Activated CD4-positive, alpha-beta T cell treated with anti-CD3 and anti-CD28 coated beads for 36 hours (primary cell): ENCODE measurements at places on chromosomes 12 and 14.

DNA sequence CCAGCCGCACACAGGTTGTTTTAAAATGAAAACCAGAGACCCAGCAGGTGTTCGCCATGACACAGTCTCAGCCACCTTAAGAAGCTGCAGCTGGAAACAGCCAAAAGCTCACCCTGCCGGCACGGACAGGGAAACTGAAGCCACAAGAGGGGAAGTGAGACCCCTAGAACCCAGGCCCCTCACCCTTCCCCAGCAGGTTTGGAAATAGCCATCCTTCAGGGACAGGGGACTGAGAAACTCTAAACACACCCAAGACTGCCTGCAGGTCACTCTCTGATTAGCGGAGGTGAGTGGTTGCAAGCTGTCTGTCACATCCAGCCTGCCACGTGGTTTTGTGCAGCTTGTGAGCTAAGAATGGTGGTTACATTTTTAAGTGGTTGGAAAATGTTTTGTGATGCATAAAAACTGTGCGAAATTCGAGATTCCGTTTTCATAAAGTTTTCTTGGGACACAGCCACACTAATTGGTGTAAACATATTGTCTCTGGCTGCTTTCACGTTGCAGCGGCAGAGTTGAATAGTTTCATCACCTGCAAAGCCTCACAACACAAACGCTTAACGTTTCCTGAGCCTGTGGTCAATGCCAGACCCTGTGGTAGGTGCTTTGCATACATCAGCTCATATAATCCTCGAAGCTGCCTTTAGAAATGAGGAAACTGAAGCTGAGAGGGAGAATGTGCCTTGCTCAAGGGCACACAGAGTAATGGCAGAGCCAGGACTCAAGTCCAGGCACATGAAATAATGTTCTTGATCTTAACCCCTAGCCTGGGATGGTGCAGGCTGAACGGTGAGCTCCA lies 1.7 kb upstream of the SELPLG start:
- peak; percentile 74 for DNase-seq

DNA sequence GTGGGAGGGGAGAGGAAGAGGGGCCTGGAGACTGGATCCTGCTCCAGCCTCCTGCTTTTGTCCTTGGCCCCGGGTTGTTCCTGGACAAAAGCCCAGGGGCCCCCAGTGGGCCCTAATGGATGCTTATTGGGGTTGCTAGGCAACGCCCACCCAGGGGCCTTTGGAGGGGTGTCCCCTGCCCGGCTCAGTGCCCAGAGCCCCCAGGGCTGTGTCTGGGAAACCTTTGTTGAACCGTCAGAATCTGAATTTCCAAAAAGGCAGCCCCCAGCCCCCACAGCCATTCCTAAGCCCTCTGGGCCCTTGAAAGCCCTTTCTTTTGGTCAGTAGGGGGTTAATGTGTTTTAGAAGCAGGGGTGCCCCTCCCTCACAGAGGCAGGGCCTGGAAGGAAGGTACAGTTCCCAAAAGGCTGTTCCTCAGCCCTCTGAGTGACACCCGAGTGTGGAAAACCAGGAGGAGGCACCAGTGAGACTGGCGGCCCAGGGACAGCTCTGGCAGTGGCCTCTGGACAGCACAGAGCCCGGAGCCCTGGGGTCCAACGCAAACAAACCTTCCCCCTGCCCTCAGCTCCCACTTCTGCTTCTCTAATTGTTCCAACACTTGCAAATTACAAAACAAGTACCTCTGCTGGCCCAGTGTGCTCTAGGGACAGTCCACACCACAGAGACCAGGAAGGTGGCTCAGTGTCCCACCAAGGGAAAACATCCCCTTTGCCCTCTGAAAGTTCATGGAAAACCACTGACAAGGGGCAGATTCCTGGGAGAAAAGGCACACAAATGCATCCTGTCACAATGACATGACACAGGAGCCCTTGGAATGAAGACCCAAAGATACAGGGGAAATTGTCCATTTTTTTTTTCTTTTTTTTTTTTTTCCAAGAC lies 19.4 kb downstream of the HHIPL1 start:
- no peak for DNase-seq

DNA sequence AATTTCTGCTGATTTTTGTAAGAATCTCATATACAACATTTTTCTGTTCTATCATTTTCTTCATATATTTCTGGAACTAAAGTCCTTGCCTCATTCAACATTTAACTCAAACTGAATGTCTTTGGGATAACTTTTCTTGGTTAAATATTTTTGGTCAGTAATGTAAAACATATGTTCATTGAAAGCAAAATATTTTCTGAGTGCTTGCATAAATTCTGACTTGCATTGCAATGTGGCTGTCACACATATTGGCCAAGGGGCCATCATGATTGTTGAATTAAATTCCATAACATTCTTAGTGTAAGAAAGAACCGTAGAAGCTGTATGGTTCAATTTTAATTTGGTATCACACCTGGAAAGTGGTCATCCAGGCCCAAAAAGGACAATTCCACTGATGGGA lies 369.4 kb downstream of the GALC start:
- DNase-seq: no peak

DNA sequence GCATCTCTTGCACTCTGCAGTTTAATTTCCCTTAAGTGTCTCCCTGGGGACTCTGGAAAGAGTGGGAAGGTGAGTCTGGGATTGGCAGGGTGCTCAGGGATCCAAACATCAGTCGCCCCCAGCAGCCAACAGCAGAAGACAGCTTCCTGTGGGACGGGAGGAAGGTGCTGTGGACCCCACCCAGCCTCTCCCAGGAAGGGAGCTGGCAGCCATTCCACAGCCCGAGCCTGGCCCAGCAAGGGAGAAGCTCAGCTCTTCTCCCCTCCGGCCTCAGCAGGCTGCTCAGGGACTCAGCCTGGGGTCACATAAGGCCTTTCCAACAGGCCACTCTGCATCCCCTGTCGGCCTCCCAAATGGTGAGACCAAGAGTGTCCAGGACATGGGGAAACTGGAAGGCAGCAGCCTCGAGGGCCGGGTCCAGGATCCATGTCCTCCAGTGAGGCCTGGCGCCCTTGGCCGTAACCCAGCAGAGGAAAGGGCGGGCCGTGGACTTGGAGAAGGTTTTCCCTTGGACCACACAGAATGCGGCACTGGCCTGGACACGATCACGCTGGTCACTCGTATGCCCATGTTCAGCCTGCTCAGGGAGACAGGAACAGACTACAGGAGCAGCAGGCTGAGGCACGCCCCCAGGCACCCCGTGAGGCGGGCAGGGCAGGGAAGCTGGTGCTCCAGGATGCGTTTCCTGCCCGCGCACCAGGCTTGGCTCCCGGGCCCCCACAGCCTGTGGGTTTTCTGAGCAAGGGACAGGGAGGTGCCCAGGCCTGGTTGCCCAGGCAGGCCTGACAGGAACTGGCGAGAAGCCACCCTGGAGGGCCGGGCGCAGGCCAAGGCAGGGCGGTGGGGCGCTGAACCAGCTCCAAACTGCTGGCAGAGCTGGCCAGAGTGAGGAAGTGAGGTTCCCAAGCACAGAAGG lies 3.5 kb downstream of the XRCC3 start:
- DNase-seq: no peak

DNA sequence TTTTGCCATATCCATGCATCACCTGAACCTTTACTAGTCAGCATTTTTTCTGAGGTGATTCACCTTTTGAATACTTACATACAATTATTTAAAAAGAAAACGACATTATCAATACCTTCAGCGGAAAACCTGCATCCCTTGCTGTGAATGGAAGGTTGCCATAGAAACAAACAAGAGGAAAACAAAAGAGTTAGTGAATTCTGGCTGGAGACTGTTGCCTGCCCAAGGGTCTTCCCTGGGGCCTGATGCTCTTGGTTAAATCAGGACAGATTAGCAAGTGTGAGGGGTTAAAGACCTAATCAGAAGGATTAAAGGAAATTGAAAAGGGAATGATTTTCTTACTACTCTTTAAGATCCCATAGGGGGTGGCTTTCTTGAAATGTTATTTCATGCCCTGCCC lies 96.0 kb upstream of the WSCD2 start:
- no peak for DNase-seq

DNA sequence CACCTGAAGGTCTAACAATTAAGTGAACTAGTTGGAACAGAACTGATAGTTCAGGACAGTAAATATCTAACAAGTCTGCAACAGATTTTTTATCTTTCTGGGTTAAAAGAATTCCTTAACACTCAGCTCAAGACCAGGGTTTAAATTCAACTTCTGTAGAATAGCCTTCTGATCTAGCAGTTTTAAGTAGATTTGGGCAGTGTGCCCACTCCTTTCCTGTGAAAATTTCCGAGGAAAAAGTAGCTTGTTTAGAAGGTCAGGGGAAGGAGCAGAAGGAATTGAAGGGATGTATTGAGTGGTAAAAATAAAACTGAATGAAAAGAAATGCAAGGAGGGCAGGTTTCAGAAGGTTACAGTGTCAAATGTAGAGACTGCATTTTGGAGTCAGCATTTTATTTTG lies 45.8 kb downstream of the ATL1 start:
- no peak for DNase-seq

GRCh38 chr14:75453817-75454434 lies 26.1 kb downstream of the JDP2 start:
- DNase-seq: peak; percentile 65

- DNase-seq: no peak
Observed at GRCh38 chr12:79983986-79984620, 49.2 kb upstream of the PPP1R12A start.

GRCh38 chr12:51846911-51847642 lies 1.4 kb downstream of the FIGNL2 start:
- DNase-seq: peak; percentile 73

- no peak for DNase-seq
Observed at GRCh38 chr14:87231336-87232026, 761.5 kb downstream of the GALC start.
